ENCODE measurements at places on chromosomes 2 and 18. TPM values are rescaled to one million over a fixed set of nuclear protein-coding genes. Genes with fewer than 3 reads are reported as not detected.

The C2orf78 gene
- not detected for total RNA-seq

The TIGD1 gene
- 10.4 TPM for total RNA-seq

GRCh38 chr2:55431982-55432627 is 12.4 kb upstream of the CCDC88A start:
- no peak for DNase-seq

DNA sequence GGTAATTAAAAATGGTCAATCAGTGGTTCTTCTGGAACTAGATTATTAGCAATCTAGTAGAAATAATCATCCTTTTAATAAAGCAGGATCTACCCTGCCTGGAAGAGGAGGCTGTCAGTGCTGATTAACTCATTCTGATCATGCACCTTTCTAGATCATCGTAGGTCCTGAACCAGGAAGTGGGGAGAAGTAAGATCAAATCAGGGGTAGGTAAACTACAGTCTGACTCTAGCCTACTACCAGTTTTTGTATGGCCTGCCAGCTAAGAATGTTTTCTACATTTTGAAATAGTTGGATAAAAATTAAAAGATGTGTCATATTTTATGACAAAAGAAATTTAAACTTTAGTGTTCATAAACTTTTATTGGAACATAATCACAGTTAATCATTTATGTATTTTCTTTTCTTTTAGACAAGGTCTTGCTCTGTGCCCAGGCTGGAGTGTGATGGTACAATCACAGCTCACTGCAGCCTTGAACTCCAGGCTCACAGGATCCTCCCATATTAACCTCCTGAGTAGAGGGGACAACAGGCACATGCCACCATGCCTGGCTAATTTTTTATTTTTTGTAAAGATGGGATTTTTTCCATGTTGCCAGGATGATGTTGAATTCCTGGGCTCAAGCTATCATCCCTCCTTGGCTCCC is 36.1 kb downstream of the C18orf54 start:
- DNase-seq: no peak

- no peak for DNase-seq
Observed at GRCh38 chr2:153871231-153872221, at the start of gene GALNT13. GALNT13 (plus strand) TSS chr2:153871922.

DNA sequence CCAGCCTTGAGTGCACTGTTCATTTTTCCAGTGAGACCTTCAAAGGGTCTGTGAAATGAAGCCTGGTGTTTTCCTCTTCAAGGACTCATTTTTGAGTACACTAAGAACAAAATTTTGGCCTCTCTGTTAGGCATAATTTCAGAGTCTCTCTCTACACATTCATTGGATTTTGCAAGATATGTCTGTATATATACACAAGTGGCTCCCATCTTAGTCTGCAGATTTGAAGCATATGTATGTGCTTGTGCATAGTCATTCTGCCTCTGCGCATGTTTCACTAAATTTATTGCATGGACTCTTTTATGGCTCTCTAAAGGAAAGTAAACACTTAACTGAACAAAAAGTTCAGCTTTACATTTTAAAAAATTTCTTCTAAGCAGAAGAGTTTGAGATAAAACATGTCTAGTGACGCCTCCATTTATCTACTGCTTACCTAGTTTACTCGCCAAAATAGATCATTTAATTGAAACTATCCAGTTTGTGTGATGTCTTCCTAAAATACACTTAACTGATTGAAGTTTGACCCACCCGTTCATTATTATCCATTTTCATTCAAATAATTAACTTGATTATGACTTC is 145.9 kb downstream of the FMNL2 start:
- no peak for DNase-seq

The GAL3ST2 gene
- total RNA-seq: not detected

DNA sequence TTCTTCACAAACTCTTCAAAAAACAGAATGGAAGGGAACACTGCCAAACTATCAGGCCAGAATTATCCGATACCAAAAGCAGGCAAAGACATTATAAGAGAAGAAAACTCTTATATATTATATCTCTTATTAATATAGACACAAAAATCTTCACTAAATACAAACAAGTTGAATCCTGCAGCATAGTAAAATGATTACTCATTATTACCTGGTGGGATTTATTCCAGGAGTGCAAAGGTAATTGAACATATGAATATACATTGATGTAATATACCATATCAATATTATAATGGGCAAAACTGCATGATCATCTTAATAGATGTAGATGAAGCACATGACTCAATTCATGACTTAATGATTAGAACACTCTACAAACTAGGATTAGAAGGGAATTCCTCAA is 25.1 kb downstream of the ABCB11 start:
- no peak for DNase-seq

- no peak for DNase-seq
Observed at GRCh38 chr2:150624001-150624401, 136.5 kb upstream of the RND3 start.

DNA sequence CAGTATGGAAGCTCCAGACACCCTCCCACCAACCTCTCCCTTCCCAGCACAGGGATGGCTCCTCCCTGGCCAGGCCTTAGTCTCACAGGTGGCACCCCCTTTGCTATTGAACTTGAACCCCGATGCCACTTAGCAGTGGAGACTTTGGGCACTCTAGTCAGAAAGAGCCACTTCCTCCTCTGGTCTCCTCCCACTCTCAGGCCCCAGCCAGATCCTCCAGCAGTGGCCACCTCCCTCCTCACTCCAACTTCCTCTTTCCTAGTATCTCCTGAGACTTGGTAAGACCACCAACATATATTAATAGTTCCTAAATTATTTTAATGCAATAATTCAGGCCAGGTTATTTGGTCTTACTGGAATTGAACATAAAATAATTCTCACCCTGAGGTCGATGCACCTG is 437.2 kb upstream of the ID2 start:
- DNase-seq: no peak

GRCh38 chr2:159111346-159111927 is 143.0 kb downstream of the TANC1 start:
- DNase-seq: no peak

- no peak for DNase-seq
Observed at GRCh38 chr18:31244771-31245394, 73.1 kb upstream of the DSG1 start.

GRCh38 chr2:237075749-237076599 is 9.7 kb upstream of the COPS8 start:
- no peak for DNase-seq

- DNase-seq: no peak
Observed at GRCh38 chr18:2954869-2955645, 57.9 kb downstream of the LPIN2 start.

- no peak for DNase-seq
Observed at GRCh38 chr2:6945087-6945813, 28.0 kb downstream of the RNF144A start.

- DNase-seq: no peak
Observed at GRCh38 chr2:8849327-8849726, 11.9 kb upstream of the KIDINS220 start.

The IGFBP2 gene
- total RNA-seq: 10.9 TPM

- no peak for DNase-seq
Observed at GRCh38 chr2:173076581-173077345, 1.1 kb downstream of the MAP3K20 start.

GRCh38 chr18:9742524-9743131 is 34.5 kb downstream of the RAB31 start:
- no peak for DNase-seq

GRCh38 chr18:38076346-38077070 is 510.9 kb upstream of the CELF4 start:
- no peak for DNase-seq

- no peak for DNase-seq
Observed at GRCh38 chr2:208584378-208584985, 177.9 kb downstream of the PTH2R start.

Measured in activated CD4-positive, alpha-beta T cell treated with anti-CD3 and anti-CD28 coated beads, Interleukin-2, amount 10 ng/mL, durations not matched to agents 7 days and 5 days (primary cell).